Heart right ventricle (tissue), 16 donors: ENCODE measurements at places on chromosomes 2 and 18. TPM values are rescaled to one million over a fixed set of nuclear protein-coding genes. Genes with fewer than 3 reads are reported as not detected.

GRCh38 chr2:12857891-12858290, 141.2 kb downstream of the TRIB2 start:
- DNase-seq, result no peak

GRCh38 chr18:55634545-55634944, 46.6 kb upstream of the TCF4 start:
- no peak for DNase-seq

GRCh38 chr2:54092940-54093339, 22.5 kb upstream of the ACYP2 start:
- no peak for DNase-seq

DNA sequence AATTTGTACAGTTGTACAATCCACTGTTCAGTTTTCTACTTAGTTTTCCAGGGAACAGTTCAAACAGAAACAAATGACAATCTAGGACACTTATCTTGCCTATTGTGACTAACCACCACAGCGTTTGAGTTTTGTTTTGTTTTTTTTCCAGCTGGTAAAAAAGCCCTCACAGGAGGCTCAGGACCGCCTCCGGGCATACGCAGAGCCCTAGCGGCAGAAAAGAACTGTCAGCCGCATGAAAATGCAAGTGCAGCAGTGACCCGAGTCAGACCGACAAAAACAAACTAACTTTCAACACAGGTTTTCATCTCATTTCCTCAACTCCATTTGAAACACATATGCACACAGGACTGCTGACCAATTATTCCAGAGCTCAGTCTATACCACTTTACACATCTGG, 68.6 kb downstream of the STEAP3 start:
- no peak for DNase-seq

- peak; percentile 38 for DNase-seq
Observed at GRCh38 chr2:216918088-216918680, 58.3 kb upstream of the TNP1 start.

GRCh38 chr2:25035537-25036220, 6.2 kb upstream of the EFR3B start:
- DNase-seq, result no peak

DNA sequence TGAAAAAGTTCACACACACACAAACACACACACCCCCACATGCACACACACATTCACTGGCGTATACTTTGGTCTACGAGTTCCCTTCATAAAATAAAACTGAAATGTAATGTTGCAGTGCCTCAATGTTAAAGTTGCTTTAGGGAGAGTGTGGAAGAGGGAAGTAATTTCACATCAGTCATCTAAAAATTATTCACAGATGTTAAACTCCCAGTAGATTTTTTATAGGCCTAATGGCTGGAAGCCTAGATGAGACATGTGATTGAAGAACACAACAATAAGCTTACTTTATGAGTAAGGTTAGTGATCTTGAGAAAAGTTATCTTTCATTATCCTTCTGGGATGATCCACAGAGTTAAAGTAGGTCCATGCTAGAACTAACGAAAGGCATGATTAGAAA, 506.7 kb upstream of the CNTNAP5 start:
- DNase-seq, result no peak

GRCh38 chr2:20299113-20299512, 51.5 kb downstream of the PUM2 start:
- DNase-seq, result no peak

DNA sequence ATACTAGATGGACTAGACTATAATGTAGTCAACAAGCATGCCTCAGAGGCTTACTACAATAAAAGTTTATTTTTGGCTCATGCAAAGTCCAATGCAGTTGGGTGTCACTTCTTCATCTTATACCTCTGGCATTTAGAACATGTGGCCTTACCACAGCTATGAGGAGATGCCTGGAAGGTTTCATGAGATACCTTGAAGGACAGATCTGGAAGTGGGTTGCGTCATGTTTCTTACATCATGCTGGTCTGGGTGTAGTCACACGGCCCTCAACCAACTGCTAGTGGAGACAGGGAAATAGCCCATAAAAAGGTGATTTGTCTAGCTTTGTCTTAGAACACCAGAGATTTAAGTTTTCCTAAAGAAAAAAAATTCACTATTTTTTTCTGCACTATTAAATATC, 91.7 kb upstream of the MMADHC start:
- no peak for DNase-seq

DNA sequence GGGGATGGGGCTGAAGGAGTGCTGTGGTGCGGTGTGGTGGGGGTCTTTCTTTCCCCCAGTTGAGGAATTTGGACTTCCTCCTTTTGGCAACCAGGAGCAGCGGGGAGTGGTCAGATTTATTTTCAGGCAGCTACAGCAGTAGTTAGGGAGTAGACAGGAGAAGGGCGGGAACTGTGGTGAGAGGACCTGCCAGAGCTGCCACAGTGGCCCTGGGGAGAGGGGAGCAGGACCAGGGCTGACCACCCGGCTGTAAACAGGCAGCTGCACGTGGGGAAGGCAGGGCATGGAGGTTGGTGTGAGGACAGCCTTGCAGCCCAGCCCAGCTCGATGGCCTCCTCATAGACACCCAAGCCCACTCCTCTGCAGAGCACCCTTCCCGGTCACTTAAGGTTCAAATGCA, 197.2 kb downstream of the GLI2 start:
- DNase-seq, result no peak

- no peak for DNase-seq
Observed at GRCh38 chr2:38233231-38233983, 143.7 kb downstream of the ATL2 start.

DNA sequence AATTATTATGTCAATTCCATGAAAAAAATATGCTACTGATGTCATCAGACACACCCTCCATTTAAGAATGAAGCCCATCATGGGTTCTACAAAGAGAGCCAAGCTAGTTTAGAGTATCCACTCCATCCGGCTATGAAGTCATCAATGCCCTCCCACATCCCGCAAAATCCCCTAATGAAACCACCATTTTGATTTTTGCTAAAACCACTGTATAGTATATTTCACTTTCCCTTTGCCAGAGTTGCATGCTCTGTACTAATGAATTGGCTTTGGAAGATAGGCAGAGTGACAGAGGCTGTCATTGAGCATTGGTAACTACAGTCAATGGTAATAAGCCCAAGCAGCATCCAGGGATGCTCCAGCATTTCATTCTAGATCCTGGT, 118.6 kb downstream of the ANKRD44 start:
- no peak for DNase-seq

- DNase-seq, result no peak
Observed at GRCh38 chr2:212841460-212841859, 302.9 kb upstream of the ERBB4 start.

GRCh38 chr18:78892177-78892576, 87.4 kb upstream of the SALL3 start:
- DNase-seq, result no peak

- DNase-seq, result no peak
Observed at GRCh38 chr18:48084858-48085257, 154.4 kb upstream of the SMAD2 start.

GRCh38 chr2:206084870-206085741, 868 bp downstream of the INO80D start:
- DNase-seq, result peak; percentile 48

GRCh38 chr2:118223992-118224894, 136.0 kb downstream of the INSIG2 start:
- DNase-seq, result peak; percentile 11

DNA sequence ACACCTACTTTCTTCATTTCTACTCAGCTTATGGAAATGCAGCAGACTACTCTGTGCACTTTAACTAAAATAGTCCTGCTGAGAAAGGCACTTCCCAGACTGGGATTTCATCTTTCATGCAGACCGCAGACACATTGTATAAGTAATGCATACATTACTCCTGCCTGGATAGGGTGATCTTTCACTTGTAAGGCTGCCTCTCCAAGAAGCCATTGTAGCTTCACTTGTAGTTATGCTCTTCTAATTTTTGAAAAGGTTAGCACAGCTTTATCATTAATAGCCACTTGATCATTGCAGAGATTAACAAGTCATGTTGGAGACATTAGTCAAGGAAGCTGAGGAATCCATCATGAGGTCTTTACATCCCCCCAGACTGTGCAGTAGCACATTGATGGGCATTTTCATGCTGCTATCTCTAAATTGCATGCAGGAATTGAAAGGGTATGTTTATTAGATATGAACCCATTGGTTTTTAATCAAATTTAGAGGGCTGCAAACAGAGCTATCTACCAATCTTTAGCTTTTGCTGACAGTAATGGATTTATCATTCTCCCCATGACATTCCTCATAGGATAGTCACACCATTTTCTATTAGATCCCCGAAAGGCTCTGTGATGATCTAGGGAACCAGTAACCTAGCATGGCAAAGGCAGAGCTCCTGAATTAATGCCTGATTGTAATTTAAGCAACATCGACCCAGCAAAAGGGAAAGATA, 1074.7 kb upstream of the NXPH2 start:
- DNase-seq, result no peak

- no peak for DNase-seq
Observed at GRCh38 chr2:238163481-238164198, 4.9 kb downstream of the ERFE start.

The GKN2 gene
- polyA plus RNA-seq, result not detected

The ABCB11 gene
- 0.01 TPM for polyA plus RNA-seq

The TOGARAM2 gene
- polyA plus RNA-seq, result 68.3 TPM

The PLCL1 gene
- 17.3 TPM for polyA plus RNA-seq

The ANKRD62 gene
- not detected for polyA plus RNA-seq

The TNFAIP6 gene
- 5.1 TPM for polyA plus RNA-seq

The SDC1 gene
- 0.30 TPM for polyA plus RNA-seq

The LIMS3 gene
- 3.6 TPM for polyA plus RNA-seq

The VSNL1 gene
- 5.9 TPM for polyA plus RNA-seq

The ASXL3 gene
- polyA plus RNA-seq, result 0.12 TPM

The OTOF gene
- polyA plus RNA-seq, result 0.03 TPM
